ENCODE measurements at places on chromosomes 13 and 19. TPM values are rescaled to one million over a fixed set of nuclear protein-coding genes. Genes with fewer than 3 reads are reported as not detected.

The FBN3 gene
- 0.02 TPM for total RNA-seq

The ZNF430 gene
- total RNA-seq = 23.6 TPM

The LILRB1 gene
- not detected for total RNA-seq

The PSG1 gene
- total RNA-seq = not detected

The C19orf67 gene
- total RNA-seq = 0.32 TPM
